Skeletal muscle cell (primary cell): ENCODE measurements at places on chromosomes 1 and 21.

GRCh38 chr1:71049951-71050598 lies 2.5 kb upstream of the PTGER3 start:
- peak; percentile 19 for DNase-seq

DNA sequence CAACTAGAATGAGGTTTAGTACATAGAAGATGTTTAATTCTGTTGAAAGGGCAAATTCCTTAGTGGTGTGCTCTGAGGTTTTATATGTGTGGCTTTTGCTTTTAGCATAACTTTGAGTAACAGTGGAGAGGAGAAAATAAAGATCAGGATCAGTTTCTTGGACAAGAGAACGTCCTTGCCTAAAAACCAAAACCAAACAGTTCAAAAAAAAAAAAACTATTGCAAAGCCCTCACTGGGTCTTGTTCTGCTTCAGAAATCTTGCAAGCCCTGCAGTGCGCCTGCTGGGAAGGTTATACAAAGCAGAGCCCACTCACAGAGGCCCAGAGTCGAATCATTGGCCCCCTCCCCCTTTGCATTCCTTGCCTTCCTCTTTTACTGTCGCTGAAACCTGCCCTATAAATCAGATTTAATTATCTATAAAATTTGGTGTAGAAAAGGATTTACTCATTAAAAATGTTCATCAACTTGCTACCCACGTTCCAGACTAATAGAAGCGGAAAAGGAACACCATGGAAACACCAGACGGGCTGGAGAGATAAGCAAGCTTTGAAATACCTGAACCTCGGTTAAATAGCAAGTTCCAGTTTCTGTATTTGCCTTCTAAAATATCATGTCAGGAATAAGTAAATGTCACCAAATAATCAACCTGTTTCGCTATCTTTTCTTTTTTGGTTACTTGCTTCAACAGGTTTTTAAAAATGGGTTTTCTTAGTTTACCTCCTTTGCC lies 201.6 kb upstream of the PTBP2 start:
- DNase-seq: no peak

DNA sequence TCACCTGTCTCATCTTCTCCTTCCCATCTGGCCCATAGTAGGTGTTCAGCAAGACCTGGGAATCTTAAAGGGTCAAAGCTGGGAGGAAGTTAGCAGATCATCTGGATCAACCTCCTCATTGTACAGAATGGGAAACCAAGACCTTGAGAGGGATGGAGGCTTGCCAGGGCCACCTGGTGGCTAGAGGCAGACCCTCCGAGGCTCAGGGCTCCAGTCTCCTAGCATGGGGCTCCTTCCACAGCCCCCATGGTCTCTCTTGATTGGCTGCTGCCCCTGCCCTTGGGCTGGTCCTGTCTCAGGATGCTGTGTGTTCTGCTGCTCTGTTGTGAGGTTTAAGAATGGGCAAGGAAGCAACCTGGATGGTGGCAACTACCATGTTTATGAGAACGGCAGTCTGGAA lies 68.7 kb upstream of the CNTN2 start:
- DNase-seq: no peak

DNA sequence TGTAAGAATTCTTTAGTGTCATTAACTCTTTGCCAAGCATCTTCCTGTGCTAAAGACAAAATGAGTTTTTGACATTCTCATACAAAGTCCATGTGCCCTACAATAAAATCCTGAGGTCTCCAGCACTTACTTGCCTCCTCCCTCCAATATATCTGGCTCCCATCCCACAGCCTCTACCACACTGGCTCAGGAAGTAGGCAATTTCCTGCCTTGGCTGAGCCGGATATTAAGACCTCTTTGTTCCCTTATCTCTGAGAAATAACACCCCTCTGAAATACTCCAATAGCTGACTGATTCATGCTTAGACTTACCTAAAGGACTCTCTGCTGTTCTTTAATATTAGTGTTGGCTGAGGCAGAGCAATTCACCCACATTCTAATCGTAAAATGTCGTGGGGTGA lies 37.6 kb upstream of the GORAB start:
- no peak for DNase-seq

DNA sequence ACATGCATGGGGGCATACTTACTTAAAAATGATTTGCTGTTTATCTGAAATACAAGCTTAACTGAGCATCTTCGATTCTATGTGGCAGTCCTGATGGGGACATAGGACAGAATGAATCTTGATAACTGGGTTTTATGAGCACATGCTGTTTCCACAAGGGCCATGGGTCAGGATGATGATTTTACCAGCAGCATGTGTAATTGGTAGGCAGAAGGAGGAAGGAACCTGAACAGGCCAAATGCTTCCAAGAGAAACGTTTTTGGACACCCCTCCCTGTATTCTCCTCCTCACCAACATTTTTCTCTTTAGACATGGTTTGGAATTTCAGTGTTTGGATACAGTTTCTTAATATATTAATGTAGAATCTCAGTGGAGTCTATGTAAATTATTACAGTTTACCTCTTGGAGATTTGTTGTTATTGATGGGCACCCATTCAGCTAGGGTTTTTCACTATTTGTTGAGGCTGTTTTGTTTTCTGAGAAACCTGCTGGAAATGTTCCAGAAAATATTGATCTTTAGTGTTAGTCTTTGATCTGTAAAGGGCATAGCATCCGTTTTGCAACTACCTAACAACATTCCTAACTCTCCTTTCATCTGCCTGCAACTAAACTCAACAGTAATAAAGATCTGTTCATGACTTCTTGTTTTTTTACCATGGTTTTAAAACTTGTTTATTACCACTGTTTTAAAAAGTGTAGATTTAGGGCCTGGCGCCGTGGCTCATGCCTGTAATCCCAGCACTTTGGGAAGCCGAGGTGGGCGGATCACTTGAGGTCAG lies 42.0 kb downstream of the TBCE start:
- DNase-seq: no peak

- peak; percentile 30 for DNase-seq
Observed at GRCh38 chr1:61641578-61642336, 83.2 kb downstream of the TM2D1 start.

DNA sequence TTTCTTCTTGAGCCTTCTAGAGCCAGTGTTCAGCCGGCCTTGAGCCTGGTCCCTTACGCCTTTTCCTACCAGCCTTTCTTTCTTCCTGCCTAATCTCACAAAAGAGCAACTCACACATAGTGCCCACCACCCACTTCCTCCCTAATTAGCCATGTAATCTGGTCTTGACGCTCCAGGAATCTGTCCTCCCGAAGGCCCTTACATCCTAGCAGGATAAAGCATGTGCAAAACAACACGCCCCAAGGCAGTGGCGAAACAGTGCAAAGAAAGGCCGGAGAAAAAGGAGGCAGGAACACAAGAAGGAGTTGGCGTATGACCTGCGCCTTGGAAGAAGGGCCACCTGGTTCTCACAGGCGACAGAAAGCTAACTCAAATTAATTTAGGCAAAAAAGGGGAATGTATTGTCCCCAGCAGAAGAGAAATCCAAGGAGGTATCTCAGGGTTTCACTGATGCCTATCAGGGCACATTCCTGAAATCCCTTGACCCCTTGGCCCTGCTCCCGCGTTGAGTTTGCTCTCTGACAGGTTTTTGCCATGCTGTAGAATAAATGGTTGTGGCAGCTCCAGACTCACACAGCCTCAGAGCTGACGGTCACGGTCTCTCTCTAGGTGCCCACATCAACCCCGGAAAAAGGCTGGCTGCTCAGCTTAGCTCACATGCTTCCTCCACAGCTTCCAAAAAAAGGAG lies 79.0 kb downstream of the ZNF281 start:
- DNase-seq: no peak

GRCh38 chr1:24925082-24925779 lies 4.8 kb downstream of the RUNX3 start:
- DNase-seq: no peak
